Activated CD4-positive, alpha-beta memory T cell treated with anti-CD3 and anti-CD28 coated beads for 36 hours (primary cell): ENCODE measurements at places on chromosomes 3 and 15. TPM values are rescaled to one million over a fixed set of nuclear protein-coding genes. Genes with fewer than 3 reads are reported as not detected.

DNA sequence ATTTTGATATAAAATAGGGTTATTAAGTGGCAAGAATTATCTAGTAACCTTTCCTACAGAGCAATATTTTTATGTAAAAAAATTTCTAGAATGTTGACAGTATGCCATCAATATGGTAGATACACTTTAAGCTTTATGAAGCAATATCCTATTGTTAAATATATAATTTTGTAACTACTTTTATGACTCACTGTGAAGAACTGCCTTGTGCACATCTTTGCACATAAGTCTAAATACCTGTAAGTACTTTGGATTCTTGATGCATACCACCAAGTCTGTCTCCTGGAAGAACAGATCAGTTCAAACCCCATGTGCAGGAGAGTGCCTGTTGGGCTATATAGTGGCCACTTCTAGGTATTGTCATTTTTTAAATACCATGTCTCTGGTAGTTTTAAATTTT is 205.7 kb upstream of the EIF1B start:
- no peak for DNase-seq

GRCh38 chr3:81382470-81382869 is 379.0 kb downstream of the GBE1 start:
- DNase-seq, result no peak

DNA sequence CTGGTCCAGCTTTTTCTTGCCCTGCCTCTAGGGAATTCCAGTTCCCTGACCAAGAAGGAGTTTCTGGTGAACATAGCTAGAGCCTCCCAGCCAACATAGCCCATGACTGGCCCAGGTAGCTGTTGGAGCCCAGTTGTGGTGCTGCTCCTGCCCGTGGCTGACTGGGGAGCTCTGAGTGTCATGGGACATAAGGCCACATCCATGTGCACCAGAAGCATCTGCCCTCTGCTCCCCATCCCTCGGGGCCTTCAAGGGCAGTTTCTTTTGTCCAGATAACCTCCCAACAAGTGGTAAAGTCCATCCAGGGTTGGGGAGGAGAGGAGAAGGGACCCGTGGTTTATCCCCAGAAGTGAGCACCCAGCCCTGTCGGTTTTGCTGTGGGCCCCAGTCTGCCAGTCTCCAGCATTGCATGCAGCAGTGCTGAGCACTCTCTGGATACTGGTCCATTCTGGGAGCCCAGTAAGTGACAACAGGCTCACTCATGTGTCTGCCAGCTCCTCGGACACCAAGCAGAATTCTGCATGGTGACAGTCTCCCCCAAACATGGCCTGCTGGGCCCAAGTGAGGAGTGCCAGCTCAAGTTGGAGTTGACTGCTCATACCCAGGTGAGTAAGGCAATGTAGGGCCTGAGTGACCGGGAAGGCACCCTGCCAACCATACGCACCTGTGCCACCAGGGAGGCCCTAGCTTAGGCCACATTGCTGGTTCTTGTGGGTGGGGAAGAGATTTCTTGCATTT is 28.8 kb downstream of the ACAA1 start:
- no peak for DNase-seq

- DNase-seq, result no peak
Observed at GRCh38 chr3:124372775-124373174, 357.5 kb upstream of the UMPS start.

- DNase-seq, result no peak
Observed at GRCh38 chr3:123157209-123157597, 44.5 kb upstream of the SEC22A start.

DNA sequence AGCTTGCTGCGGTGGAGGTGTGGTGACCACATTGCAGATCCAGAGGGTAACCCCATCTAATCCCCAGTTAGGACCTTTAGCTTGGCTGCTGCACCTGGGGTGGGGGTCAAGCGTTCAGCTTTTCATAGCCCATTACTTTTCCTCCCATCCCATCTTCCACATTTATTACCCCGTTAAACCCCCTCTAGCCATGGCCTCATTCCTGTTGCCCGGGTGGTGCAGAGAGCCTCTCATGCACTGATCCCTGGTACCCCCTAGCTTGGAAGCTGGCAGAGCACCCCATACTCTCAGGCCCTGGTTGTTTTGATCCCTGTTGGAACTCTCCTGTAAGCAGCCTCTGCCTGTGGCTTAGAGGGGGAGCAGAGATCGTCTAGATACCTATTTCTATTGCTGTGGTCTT is 20.8 kb downstream of the CDAN1 start:
- DNase-seq, result no peak

DNA sequence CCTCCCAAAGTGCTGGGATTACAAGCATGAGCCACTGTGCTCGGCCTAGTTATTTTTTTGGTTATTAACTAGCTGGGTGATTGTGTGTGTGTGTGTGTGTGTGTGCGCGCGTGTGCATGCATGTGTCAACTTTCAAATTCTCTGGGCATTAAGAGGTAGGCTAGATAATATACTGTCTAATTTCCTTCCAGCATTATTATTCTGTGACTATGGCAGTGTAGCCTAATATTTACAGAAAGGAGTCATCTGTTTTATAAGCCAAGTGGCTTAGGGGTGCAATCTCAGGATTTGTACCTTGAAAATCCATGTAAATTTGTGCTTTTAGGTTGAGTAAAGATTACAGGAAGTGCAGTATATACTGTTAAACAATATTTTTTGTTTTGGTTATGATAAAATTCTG is 85.1 kb upstream of the ZBTB20 start:
- DNase-seq, result no peak

The CIB2 gene
- total RNA-seq, result 2.0 TPM

The PLAAT1 gene
- 0.39 TPM for total RNA-seq
